Ascending aorta (tissue), 2 donors: ENCODE measurements at places on chromosomes 6 and 20. TPM values are rescaled to one million over a fixed set of nuclear protein-coding genes. Genes with fewer than 3 reads are reported as not detected.

GRCh38 chr6:130298258-130298657 is 67.6 kb upstream of the TMEM200A start:
- no peaks in the 10 kb centered on the region for H3K27me3 ChIP-seq
- no peaks in the 10 kb centered on the region for H3K36me3 ChIP-seq
- H3K27ac ChIP-seq, result no peak overlapping the region
- H3K4me1 ChIP-seq, result no peaks in the 10 kb centered on the region

- H3K4me3 ChIP-seq, result no peak overlapping the region
- H3K27ac ChIP-seq, result no peak overlapping the region
- no peak for DNase-seq
- H3K27me3 ChIP-seq, result no peaks in the 10 kb centered on the region
- H3K36me3 ChIP-seq, result no peaks in the 10 kb centered on the region
- H3K4me1 ChIP-seq, result peaks cover 17% of the 10 kb centered on the region
Observed at GRCh38 chr6:14443629-14444268, 326.2 kb downstream of the CD83 start.

The PGC gene
- 0.53 TPM for total RNA-seq

The CST5 gene
- total RNA-seq, result not detected
